CD4-positive, alpha-beta T cell (primary cell): ENCODE measurements at places on chromosomes 5 and 9. TPM values are rescaled to one million over a fixed set of nuclear protein-coding genes. Genes with fewer than 3 reads are reported as not detected.

LCP2 gene
- total RNA-seq: 155 TPM

FGF1 gene
- not detected for total RNA-seq

GOLM1 gene
- total RNA-seq: 0.22 TPM

SLC34A3 gene
- total RNA-seq: not detected
